Epithelial cell of proximal tubule (primary cell): ENCODE measurements at places on chromosomes 1 and 21. TPM values are rescaled to one million over a fixed set of nuclear protein-coding genes. Genes with fewer than 3 reads are reported as not detected.

ANXA9 gene
- 0.12 and 1.2 TPM in 2 replicates for total RNA-seq

AQP10 gene
- total RNA-seq = not detected in 2 replicates

RNU1-3 gene
- under 0.01 TPM in 2 replicates for total RNA-seq

ANGPTL1 gene
- total RNA-seq = not detected in 2 replicates

GBP7 gene
- total RNA-seq = not detected in 2 replicates

SLAMF1 gene
- not detected in 2 replicates for total RNA-seq

FLG gene
- 0.07 TPM in 1 of 2 replicates, not detected in the other for total RNA-seq

HES2 gene
- 3.0 and 6.2 TPM in 2 replicates for total RNA-seq

PATJ gene
- 13.9 and 42.1 TPM in 2 replicates for total RNA-seq

CR1 gene
- total RNA-seq = not detected in 2 replicates

DDOST gene
- total RNA-seq = 191 and 331 TPM in 2 replicates

MROH9 gene
- total RNA-seq = not detected in 2 replicates

RHBG gene
- total RNA-seq = 0.14 TPM in 1 of 2 replicates, not detected in the other

IFNLR1 gene
- total RNA-seq = 3.6 and 4.2 TPM in 2 replicates

AK4 gene
- 19.8 and 36.6 TPM in 2 replicates for total RNA-seq

CEP170 gene
- 49.9 and 58.5 TPM in 2 replicates for total RNA-seq

PDPN gene
- 7.6 TPM in 2 replicates for total RNA-seq

NBPF6 gene
- total RNA-seq = not detected in 2 replicates

NAV1 gene
- total RNA-seq = 24.1 and 24.3 TPM in 2 replicates

DCST1 gene
- total RNA-seq = not detected in 2 replicates

SPRR2E gene
- total RNA-seq = not detected in 2 replicates

IRF6 gene
- 12.9 and 43.8 TPM in 2 replicates for total RNA-seq

SLC26A9 gene
- total RNA-seq = not detected in 2 replicates

SERPINC1 gene
- not detected in 2 replicates for total RNA-seq

LDLRAD1 gene
- not detected in 2 replicates for total RNA-seq

GBP5 gene
- not detected in 2 replicates for total RNA-seq

GPATCH3 gene
- 6.7 and 10.2 TPM in 2 replicates for total RNA-seq

PPIAL4G gene
- total RNA-seq = not detected in 2 replicates

SLC25A34 gene
- total RNA-seq = 0.07 and 0.75 TPM in 2 replicates

NPPA gene
- not detected in 2 replicates for total RNA-seq

PLA2G2C gene
- not detected in 2 replicates for total RNA-seq

RAVER2 gene
- 6.9 and 9.8 TPM in 2 replicates for total RNA-seq

CA14 gene
- not detected in 2 replicates for total RNA-seq

SPATA21 gene
- not detected in 2 replicates for total RNA-seq

PDE4B gene
- 2.3 and 3.8 TPM in 2 replicates for total RNA-seq

NHLH1 gene
- total RNA-seq = not detected in 2 replicates

C1orf87 gene
- 0.17 TPM in 1 of 2 replicates, not detected in the other for total RNA-seq

DPH5 gene
- 14.2 and 38.8 TPM in 2 replicates for total RNA-seq

NBPF4 gene
- not detected in 2 replicates for total RNA-seq

LMX1A gene
- not detected in 2 replicates for total RNA-seq

UBE4B gene
- total RNA-seq = 30.8 and 39.3 TPM in 2 replicates

RIPPLY3 gene
- 4.7 and 5.1 TPM in 2 replicates for total RNA-seq

TENT5C gene
- under 0.01 TPM in 1 of 2 replicates, not detected in the other for total RNA-seq

LCE1A gene
- not detected in 2 replicates for total RNA-seq

C1orf167 gene
- not detected in 2 replicates for total RNA-seq

FNBP1L gene
- 32.1 and 37.6 TPM in 2 replicates for total RNA-seq

KRTAP10-7 gene
- total RNA-seq = not detected in 2 replicates

SYCP1 gene
- total RNA-seq = not detected in 2 replicates

NBPF10 gene
- total RNA-seq = 0.51 and 0.52 TPM in 2 replicates

OR2M3 gene
- total RNA-seq = not detected in 2 replicates

HSPA6 gene
- total RNA-seq = 0.12 and 0.36 TPM in 2 replicates

PIK3R3 gene
- 3.3 and 6.1 TPM in 2 replicates for total RNA-seq

F13B gene
- total RNA-seq = not detected in 2 replicates

ZNF697 gene
- total RNA-seq = 5.7 and 6.8 TPM in 2 replicates
